Activated CD8-positive, alpha-beta memory T cell treated with anti-CD3 and anti-CD28 coated beads, Interleukin-2, amount 50 U/mL, for 4 hours (primary cell): ENCODE measurements at places on chromosomes 4 and X.

GRCh38 chr4:88999392-88999930, 57.5 kb downstream of the FAM13A start:
- no peak for DNase-seq

GRCh38 chrX:115709039-115709438, 148.1 kb downstream of the PLS3 start:
- no peak for DNase-seq

- DNase-seq, result no peak
Measured at GRCh38 chr4:164701665-164702064, 52.3 kb upstream of the SMIM31 start.

DNA sequence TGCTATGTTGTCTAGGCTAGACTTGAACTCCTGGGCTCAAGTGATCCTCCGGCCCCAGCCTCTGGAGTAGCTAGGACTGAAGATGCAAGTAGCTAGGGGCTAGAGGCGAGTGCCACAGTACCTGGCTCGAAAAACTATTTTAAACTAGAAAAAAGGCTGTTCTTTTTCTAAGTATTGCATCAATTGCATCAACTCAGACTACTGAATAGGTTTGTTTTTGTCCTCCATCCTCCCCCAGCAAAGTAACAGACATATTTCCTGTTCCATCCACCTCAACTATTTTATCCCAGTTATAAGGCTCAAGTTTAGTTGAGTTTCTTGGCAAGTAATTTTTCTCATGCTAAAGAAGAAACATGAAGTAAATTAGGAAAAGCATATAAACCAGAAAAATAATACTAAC, 4.1 kb downstream of the SH3RF1 start:
- no peak for DNase-seq

GRCh38 chr4:173039617-173040577, 128.7 kb upstream of the GALNT7 start:
- DNase-seq, result no peak

DNA sequence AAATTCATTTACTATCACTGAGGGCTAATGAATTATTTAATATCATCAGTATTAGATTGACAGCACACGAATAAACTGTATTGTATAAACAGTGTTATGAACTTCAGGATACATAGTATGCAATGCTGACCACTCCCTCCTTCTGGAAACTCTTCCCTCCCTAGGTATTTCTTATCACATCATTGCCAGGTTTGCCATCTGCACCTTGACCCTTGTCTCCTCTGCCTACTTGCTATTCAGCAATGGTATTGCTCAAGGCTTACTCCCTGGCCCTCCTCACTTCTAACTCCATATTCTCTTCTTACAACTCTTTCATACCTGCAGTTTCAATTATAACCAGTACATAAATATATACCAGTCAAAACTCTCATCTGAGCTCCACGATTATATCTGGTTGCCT, 38.9 kb downstream of the ATP8A1 start:
- DNase-seq, result no peak

DNA sequence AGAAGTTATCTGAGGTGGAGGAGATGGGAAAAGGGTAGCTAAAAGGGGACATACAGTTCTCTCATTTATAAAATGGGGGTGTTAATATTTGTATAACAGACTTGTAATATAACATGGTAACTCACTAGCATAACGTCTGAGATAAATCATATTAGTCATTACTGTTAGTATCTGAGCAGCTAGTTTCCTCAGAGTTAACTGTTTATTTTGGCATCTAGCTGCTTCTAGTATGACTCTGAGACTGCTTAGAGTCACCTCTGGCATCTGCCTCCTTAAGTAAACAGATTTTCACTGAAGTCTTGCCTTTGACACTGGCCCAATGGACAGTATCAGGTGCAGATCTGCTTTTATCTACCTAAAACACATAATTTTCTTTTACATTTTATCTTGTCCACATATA, 58.1 kb downstream of the SLC30A9 start:
- DNase-seq, result no peak

DNA sequence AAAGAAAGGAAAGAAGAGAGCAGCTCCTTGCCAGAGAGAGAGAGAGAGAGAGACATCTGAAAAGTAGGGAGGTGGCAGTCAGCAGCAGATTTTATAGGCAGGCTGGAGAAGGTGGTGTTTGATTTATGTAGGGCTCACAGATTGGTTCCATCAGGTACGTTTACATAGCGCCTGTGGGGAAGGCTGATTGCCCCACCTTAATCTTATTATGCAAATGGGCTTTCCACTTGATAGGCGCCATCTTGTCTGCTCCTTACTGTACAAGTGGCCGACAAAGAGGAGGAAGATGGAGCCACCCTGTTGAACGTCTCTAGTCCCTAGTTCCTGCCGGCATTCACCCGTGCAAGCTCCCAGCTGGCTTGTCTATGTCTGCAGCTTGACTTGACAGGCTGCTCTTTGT, 49.1 kb upstream of the DHRSX start:
- no peak for DNase-seq

GRCh38 chrX:64642482-64642881, 247.2 kb upstream of the MTMR8 start:
- DNase-seq, result no peak

DNA sequence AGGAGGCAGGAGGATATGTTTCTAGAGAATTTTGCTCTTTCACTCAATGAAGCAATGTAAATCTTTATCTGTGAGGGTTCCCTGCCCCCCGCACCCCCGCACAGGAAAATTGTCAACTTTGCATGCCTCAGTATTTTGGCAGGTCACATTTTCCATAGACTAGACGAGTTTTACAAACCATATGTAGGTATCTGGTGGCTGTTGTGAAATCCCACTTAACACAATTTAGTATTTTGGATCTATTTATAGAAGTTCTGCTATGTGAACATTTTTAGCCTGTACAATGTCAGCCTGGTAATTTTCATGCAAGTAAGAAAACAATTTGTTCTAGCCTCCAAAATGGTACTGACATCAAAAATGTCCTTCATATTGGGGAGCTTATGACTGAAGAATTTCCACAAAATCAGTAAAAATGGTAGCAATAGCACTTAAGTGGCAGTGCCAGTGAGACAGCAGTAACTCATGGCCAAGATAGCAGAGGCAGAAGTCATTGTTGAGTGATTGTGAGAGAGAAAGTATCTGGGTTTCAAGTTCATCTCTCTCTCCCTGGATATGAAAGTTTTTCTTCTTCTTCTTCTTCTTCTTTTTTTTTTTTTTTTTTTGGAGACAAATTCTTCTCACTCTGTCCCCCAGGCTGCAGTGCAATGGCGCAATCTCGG, 12.4 kb upstream of the FRYL start:
- DNase-seq, result no peak

DNA sequence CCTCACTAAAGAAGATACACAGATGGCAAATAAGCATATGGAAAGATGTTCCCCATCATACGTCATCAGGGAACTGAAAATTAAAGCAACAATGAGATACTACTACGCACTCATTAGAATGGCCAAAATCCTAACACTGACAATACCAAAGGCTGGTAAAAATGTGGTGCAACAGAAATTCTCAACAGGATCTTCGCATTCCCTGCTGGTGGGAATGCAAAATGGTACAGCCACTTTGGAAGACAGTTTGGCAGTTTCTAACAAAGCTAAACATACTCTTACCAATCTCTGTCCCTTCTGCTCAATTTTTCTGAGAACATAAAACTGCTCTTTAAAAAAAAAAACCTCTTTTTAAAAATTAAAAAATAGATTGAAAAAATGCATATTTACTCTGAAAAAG, 300.2 kb downstream of the FBXW7 start:
- DNase-seq, result no peak

DNA sequence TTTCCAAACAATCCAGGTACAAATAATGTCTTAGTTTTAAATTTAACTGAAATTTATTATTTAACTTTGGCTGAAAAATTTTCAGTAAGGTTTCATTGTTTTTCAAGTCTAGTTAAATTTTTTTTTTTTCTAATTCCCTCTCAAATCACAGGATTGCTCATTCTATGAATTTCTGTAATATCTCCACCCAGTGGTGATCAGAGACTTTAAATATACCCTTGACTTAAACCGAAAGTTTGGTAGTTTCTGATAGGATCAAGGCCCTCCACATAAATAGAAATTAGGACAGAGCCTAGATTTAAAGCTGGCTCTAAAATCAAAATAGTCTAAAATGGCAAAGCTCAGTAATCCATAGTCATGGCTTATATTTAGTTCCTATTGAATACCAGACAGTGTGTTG, 175.4 kb downstream of the TBCK start:
- DNase-seq, result no peak

GRCh38 chrX:118963159-118963558, 11.3 kb upstream of the LONRF3 start:
- no peak for DNase-seq

DNA sequence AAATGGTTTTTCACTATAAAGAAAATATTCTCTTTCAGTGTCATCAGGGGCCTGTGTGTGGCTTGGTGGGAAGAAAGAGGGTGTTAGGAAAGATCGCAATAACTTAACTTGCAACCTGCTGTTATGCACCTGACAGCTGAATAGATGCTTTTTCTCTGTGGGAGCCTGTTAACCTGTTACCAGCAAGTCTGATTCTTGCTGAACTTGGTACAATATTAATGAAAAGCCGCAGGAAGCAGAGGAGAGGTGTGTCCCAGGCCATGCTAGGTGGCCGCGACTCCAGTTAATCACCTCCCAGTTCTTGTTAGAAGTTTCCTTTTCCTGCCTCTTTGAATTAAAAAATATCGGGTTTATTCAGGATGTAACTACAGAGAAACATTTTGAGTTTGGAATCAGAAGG, 494.8 kb upstream of the AGA start:
- DNase-seq, result no peak

DNA sequence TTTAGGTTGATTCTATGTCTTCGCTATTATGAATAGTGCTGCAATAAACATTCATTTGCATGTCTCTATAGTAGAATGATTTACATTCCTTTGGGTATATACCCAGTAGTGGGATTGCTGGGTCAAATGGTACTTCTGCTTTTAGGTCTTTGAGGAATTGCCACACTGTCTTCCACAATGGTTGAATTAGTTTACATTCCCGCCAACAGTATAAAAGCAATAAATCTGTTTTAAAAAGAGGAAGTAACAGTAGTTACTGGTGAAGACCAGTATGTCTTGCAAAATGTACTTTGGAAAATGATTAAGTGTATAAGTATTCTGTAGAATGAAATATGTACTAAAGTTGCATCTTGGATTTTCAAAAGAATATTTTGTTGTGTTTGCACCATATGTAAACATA, 77.3 kb downstream of the SHROOM4 start:
- no peak for DNase-seq

- no peak for DNase-seq
Measured at GRCh38 chrX:104118765-104119164, 6.4 kb downstream of the ZCCHC18 start.

- DNase-seq, result no peak
Measured at GRCh38 chr4:163702736-163703135, 208.2 kb downstream of the TMA16 start.

- no peak for DNase-seq
Measured at GRCh38 chr4:145681956-145682355, 2.0 kb downstream of the C4orf51 start.

GRCh38 chr4:112511093-112511802, 4.7 kb downstream of the NEUROG2 start:
- no peak for DNase-seq

GRCh38 chr4:8574796-8575370, 5.3 kb upstream of the GPR78 start:
- DNase-seq, result no peak

DNA sequence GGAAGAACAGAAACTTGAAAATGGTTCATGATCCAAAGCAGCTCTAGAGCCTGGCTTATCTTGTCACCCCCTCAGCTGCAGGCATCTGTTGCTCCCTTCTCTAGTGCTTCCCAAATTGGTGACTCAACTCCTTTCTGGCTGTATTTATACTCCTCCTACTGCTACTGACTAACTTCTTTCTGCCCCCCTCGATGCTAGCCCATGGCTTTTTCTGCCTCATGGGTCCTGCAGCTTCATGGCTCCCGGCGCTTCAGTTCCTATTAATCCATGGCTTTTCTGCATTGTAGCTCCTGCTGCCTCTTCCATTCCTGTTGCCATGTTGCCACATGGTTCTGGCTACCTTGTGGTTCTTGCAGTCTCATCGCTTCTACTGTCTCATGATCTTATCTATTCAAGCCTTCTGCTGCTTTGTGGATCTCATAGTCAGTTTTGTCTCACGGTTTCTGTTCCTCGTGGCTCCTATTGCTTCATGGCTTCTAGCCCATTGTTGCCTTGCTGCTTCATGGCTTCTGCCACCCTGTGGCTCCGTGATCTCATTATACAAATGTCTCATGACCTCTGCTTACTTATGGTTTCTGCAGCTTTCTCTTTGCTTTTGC, 48.1 kb downstream of the SMC1A start:
- no peak for DNase-seq

- DNase-seq, result no peak
Measured at GRCh38 chr4:27986476-27986875, 1125.8 kb downstream of the STIM2 start.

DNA sequence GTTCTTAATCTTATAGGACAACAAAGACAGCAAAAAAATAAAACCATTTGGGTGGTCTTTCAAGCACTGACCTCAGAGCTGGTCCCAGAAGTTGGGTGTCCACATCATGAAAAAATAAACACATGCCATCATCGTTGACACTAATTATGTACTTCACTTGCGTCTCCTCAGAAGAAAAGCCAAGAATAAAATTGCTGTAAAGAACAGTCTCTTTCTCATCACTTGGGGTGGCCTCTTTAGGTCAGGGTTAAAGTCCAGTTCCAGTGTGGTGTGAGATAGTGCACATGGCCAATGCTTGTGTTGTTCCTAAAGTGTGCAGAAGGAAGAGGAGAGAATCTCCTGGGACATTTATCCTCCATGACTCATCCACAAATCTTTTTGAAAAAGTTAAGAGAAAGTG, 49.5 kb upstream of the IBSP start:
- no peak for DNase-seq

DNA sequence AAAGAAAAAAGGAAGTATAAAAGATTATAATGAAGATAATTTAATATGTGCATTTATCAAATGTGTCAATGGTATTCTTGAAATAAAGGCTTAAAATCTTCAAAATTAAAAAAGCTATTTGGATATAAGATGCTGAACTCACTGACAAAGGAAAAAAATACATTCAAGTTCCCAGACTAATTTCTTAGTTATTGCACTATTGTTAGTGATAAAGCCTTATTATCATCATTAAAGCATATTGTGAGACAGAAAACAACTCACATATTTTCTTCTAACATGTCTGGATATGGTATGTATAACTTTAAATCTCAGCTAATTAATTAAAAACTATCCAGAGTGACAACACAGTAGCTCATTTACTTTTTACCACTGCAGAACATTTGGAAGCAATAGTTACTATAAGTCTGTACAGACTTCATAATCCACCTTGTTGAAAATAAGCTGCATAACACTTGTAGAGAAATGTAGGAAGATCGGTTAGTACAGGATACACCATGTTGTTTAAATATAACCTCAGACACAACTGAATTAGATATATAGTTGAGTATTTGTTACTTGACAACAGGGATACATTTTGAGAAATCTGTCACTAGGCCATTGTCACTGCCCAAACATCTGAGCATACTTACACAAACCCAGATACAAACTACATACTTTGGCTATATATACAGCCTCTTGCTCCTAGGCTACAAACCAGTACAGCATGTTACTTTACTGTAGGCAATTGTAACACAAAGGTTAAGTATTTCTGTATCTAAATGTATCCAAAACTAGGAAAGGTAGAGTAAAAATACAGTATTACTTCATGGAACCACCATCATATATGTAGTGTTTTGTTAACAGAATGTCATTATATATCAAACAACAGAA, 12.8 kb upstream of the FAM200B start:
- no peak for DNase-seq

- no peak for DNase-seq
Measured at GRCh38 chrX:115372152-115372551, 82.6 kb downstream of the LUZP4 start.

GRCh38 chr4:181566490-181566889, 676.7 kb upstream of the TENM3 start:
- DNase-seq, result no peak
